ENCODE measurements at places on chromosomes 6 and 20. TPM values are rescaled to one million over a fixed set of nuclear protein-coding genes. Genes with fewer than 3 reads are reported as not detected.

Gene B3GAT2
- polyA plus RNA-seq: 0.23 TPM

- H3K27me3 ChIP-seq: no peaks in the 10 kb centered on the region
- no peak overlapping the region for H3K4me3 ChIP-seq
- peaks cover 31% of the 10 kb centered on the region for H3K4me1 ChIP-seq
- H3K27ac ChIP-seq: peak overlapping the region; percentile 70
Measured at GRCh38 chr20:47682028-47682783, 103.1 kb downstream of the SULF2 start.

DNA sequence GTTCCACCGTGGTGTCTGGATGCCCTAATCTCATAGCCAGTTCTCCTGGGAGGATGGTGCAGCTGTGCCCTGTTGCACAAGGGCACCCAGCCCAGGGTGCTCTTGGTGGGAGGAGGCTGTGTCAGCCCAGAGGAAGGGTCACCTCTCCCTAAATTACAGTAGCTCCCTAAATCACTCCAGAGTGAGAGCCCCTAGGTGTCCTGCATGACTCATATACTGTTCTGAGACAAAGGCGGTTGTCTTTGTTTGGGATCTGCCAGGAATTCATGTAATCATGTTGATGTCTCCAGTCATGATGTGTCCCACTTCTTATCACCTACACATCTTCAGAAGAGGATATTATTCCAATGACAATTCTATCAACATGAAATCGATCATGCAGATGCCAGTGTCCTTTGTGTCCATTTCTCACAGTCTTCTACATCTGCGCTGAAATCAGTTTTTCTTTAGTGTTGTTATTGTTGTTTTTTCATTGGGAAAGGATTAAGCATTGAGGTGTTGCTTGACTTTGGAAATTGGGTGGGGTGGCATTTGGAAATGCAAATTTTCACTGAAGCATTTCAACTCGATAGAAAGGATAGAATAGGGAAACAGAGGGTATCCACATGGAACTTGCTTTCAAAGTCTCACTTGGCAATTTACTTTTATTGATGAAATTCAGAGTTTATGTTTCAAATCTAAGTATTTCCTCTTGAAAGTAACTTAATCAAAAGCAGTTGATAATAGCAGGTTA is 19.5 kb downstream of the PERP start:
- DNase-seq: no peak
- H3K27ac ChIP-seq: peak overlapping the region; percentile 49
- H3K4me3 ChIP-seq: no peak overlapping the region
- H3K4me1 ChIP-seq: peaks cover 18% of the 10 kb centered on the region
- no peaks in the 10 kb centered on the region for H3K27me3 ChIP-seq

DNA sequence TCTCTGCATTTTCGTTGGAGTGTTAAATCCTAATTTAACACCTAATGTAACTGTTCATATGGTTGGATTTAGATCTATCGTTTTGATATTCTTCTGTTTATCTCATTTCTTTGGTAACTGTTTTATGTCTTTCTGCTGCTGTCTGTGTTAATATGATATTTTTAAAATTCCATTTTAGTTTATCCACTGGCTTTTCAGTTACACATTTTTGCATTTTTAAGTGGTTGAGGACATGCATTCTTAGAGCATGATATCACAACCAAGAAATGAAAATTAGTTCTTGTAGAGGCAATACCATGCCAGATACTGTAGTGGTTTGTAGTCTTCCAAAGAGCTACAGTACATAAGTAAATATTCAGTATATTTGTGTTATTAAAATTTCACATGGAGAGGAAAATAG is 58.6 kb downstream of the LIN28B start:
- DNase-seq: no peak
- H3K27me3 ChIP-seq: no peaks in the 10 kb centered on the region
- H3K36me3 ChIP-seq: no peaks in the 10 kb centered on the region
- H3K4me3 ChIP-seq: no peak overlapping the region

DNA sequence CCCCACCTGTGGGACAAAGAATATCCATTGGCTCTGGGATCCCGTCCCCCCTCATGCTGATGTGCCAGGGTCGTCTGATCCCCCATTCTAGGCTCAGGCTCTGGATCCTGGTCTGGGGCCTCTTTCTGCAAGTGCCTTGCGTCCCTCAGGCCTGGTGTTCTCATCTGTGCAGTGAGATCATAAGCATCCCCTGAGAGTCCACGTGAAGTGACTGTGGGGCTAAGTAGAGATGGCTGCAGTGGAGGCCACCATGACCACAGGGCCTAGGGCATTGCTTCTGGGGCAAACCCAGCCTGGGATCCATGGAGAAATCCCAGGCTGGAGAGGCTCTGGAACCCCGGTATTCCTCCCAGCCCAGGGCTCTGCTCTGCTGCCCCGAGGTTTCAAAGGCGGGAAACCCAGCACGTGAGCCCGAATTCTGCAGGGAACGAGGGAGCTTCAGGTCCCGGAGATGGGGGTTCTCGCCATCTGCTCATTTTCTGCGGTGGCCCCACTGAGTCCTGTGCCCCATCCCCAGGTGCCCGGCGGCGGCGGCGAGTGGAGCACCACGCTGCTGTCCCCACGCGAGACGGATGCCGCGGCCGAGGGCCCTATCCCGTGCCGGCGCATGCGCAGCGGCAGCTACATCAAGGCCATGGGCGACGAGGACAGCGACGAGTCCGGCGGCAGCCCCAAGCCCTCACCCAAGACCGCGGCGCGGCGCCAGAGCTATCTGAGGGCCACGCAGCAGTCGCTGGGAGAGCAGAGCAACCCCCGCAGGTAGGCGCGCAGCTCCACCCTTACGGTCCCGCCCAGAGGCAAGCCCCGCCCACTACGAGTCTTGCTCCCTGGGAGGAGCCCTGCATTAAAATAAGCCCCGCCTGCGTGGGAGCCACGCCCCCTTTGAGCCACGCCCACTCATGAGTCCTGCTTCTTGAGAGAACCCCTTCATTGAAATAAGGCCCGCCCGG is 105.5 kb upstream of the MYL9 start:
- DNase-seq: peak; percentile 82
- no peak overlapping the region for H3K27ac ChIP-seq

Gene TUBB2B
- 11.2 TPM for polyA plus RNA-seq

Gene ZSCAN23
- not detected for polyA plus RNA-seq

GRCh38 chr6:127102859-127103258 is 15.6 kb upstream of the RSPO3 start:
- no peak overlapping the region for H3K4me3 ChIP-seq
- DNase-seq: no peak
- no peaks in the 10 kb centered on the region for H3K27me3 ChIP-seq

Gene TFAP2D
- not detected for polyA plus RNA-seq

- no peak for DNase-seq
- H3K4me1 ChIP-seq: no peaks in the 10 kb centered on the region
- peak overlapping the region; percentile 26 for H3K27ac ChIP-seq
Measured at GRCh38 chr20:47380481-47380880, 24.0 kb upstream of the ZMYND8 start.

GRCh38 chr6:159842035-159842434 is 42.0 kb downstream of the PNLDC1 start:
- no peaks in the 10 kb centered on the region for H3K4me1 ChIP-seq
- no peak overlapping the region for H3K27ac ChIP-seq
- DNase-seq: no peak

Gene ZNF322
- polyA plus RNA-seq: 6.5 TPM

DNA sequence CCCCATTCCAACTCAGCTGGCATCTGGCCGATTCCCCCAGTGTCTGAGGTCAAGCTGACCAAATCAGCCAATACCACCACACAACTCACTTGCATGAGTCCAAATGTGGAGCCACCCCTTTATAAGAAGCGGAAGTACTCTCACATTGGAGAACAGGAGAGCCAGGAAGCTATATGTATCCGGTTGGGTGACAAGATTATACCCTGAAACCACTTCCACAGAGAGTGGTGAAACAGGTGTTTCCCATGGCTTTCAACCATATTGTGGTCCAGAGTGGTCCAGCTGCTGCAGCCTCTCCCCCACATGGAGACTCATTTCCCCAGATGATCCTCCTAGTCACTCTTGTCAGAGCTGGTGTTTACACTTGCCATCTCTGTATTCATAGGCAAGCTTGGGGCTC is 24.0 kb upstream of the SERINC1 start:
- no peaks in the 10 kb centered on the region for H3K27me3 ChIP-seq
- H3K27ac ChIP-seq: no peak overlapping the region
- H3K36me3 ChIP-seq: no peaks in the 10 kb centered on the region
- H3K4me3 ChIP-seq: no peak overlapping the region
- H3K4me1 ChIP-seq: no peaks in the 10 kb centered on the region

DNA sequence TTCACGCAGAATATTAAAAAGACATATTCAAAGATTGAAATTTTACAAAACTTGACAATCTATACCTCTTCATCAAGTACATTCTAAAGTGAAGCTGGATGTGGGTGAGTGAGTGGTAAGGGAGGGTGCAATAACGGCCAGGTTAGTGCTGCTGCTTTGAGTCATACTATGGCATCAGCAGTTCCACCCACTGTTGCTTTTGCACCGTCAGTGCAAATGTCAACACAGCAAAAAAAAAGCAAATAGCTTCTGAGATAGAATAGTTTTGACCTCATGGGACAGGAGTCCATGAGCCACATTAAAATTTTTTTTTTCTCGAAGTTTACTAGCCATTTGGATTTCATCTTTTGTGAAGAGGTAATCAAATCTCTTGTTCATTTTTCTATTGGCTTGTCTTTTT is 31.8 kb downstream of the PSMF1 start:
- DNase-seq: no peak
- no peaks in the 10 kb centered on the region for H3K4me1 ChIP-seq
- no peak overlapping the region for H3K4me3 ChIP-seq
- H3K27ac ChIP-seq: no peak overlapping the region

DNA sequence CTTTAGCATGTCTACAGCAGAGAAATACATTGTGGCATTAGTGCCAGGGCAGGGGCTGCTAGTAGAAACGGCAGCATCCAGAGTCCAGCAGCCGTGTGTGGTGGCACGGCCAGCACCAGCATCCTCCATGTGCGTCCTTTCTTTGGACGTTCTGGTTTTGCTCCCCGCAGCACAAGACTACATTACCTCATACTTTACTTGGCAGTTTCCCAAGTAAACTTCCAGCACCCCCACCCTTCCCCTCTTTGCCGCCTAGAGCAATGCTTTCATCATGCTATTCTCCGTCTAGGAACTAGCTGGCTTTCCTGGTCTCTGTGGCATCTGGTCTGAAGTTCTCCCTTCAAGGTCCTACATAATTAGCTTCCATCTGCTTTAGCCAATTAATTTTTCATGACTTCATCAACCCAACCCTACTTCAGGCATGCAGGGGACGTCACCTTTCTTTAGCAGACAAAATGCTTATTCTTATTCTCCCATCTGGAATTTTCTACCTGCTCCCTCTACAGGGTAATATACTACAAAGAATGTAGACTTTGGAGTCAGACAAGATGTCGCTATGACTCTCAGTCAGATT is 67.6 kb downstream of the BLOC1S5 start:
- H3K27me3 ChIP-seq: no peaks in the 10 kb centered on the region
- H3K36me3 ChIP-seq: no peaks in the 10 kb centered on the region
- H3K27ac ChIP-seq: peak overlapping the region; percentile 78
- no peak overlapping the region for H3K4me3 ChIP-seq

GRCh38 chr6:41122373-41122772 is 31.8 kb downstream of the TREML1 start:
- H3K4me3 ChIP-seq: no peak overlapping the region
- no peaks in the 10 kb centered on the region for H3K4me1 ChIP-seq
- H3K27ac ChIP-seq: no peak overlapping the region
- no peaks in the 10 kb centered on the region for H3K27me3 ChIP-seq

DNA sequence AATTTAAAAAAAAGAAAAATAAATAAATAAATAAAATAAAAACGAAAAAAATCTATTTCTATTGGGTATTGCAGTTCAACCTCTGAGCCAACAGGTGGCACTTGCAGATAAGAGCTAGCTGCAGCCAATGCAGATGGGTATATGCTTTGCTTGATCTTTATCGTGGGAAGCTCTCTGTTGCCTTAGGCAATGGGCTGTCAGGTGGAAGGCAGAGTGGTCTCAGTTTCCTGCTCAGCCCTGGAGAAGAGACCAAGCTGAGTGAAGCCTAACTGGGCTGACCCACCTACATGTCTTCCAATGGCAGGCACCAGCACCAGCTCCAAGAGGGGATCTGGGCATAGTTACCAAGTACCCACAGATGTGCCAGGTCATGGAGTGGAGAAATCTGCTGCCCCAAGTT is 95.0 kb downstream of the AK9 start:
- no peaks in the 10 kb centered on the region for H3K27me3 ChIP-seq
- no peaks in the 10 kb centered on the region for H3K4me1 ChIP-seq

Gene SDC4
- polyA plus RNA-seq: 63.9 TPM

Gene MLN
- 0.48 TPM for polyA plus RNA-seq

DNA sequence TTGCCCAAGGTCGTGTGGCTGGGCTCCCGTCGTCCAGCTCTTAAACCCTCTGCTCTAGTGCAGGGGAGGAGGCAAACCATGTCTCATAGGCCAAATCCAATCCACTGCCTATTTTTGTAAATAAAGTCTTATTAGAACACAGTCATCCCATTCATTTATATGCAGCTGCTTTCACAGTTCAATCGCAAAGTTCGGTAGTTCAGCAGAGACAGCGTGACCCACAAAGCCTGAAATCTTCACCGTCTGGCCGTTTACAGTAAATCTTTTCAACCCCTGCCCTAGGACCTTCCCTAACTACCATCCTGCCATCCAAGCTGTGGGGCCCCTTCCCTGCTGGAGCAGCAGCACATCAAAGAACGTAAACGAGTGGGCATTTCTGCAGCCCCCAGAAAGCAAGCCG is 65.9 kb downstream of the EYA2 start:
- no peak overlapping the region for H3K4me3 ChIP-seq
- no peak overlapping the region for H3K27ac ChIP-seq
- no peaks in the 10 kb centered on the region for H3K27me3 ChIP-seq
- H3K36me3 ChIP-seq: no peaks in the 10 kb centered on the region
- DNase-seq: no peak
- H3K4me1 ChIP-seq: no peaks in the 10 kb centered on the region

GRCh38 chr6:26347699-26348098 is 17.3 kb upstream of the BTN3A2 start:
- DNase-seq: no peak
- no peaks in the 10 kb centered on the region for H3K36me3 ChIP-seq
- H3K4me3 ChIP-seq: no peak overlapping the region
- H3K4me1 ChIP-seq: no peaks in the 10 kb centered on the region
- H3K27me3 ChIP-seq: peaks cover 3% of the 10 kb centered on the region
- no peak overlapping the region for H3K27ac ChIP-seq

DNA sequence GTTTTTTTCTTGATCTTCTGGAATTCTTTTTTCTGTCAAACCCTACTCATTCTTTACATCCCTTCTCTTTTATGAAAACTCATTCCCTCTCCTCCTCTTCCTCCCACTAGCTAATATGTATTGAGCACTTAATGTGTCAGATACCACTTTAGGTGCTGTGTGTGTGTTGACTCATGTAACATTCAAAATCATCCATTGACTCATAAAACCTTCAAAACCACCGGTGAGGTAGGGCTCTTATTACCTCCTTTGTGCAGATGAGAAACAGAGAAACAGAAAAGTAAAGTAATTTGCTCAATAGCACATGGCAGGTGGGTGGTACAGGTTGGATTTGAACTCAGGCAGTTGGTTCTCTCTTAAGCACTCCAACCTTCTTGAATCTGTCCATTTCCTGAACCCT is 136.3 kb upstream of the NEDD9 start:
- no peak overlapping the region for H3K4me3 ChIP-seq
- no peaks in the 10 kb centered on the region for H3K36me3 ChIP-seq
- no peaks in the 10 kb centered on the region for H3K4me1 ChIP-seq

All from sigmoid colon (tissue), 7 donors.